Stimulated activated CD4-positive, alpha-beta T cell treated with anti-CD3 and anti-CD28 coated beads, Interleukin-15, amount 100 ng/mL, for 1 hour (primary cell): ENCODE measurements at places on chromosomes 4 and X.

DNA sequence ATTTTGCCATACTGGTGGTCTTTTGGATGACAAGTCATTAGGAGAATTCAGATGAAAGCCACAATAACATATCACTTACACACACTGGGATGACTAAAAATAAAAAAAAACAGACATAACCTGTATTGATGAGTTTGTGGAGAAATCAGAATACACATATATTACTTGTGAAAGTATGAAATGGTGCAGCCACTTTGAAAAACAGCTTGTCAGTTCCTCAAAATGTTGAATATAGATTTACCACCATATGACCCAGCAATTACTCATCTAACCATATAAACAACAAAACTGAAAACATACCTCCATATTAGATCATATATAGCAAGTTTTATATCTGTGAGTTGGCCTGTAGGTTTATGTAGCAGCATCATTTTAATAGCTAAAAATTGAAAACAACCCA, 608.7 kb downstream of the TLL1 start:
- DNase-seq, result no peak

GRCh38 chr4:98068495-98068894, 74.8 kb downstream of the STPG2 start:
- DNase-seq, result no peak

DNA sequence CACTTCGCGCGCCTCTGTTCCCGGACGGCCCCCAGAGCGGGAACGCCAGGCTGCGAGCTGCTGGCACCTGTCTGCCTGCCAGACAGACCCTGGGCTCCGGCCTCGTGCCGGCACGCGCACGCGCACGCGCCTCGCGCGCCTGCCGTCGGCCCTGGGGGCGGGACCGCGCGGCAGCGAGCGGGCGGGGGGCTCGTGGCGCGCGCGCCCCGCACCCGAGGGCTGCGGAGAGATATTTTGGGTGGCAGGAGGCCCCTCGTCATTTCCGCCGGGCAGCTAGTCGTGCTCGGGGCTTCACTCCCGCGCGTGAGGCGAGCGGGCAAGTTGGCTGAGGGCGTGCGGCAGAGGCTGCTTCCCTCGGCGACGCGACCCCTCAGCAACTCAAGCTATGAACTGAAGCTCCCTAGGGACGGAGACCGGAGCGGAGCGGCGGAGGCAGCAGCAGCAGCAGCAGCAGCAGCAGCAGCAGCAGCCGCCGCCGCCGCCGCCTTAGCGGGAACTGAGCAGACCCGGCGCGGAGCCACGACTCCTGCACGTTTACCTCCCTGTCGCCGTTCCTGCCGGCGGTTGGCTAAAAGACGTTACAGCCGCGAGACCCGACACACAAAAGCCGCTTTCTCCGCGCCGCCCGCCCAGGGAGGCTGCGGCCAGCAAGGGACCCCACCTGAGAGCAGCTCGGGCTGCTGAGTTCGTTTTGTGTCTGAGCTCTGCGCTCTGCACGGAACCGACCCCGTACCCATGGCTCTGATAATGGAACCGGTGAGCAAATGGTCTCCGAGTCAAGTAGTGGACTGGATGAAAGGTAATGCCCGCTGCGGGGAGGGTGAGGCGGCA, at the start of gene CNKSR2:
CNKSR2 (plus strand) TSS at position 256 of the 831 bp plus-strand sequence; CDS start at position 736, 480 bp downstream.
- peak; percentile 22 for DNase-seq

DNA sequence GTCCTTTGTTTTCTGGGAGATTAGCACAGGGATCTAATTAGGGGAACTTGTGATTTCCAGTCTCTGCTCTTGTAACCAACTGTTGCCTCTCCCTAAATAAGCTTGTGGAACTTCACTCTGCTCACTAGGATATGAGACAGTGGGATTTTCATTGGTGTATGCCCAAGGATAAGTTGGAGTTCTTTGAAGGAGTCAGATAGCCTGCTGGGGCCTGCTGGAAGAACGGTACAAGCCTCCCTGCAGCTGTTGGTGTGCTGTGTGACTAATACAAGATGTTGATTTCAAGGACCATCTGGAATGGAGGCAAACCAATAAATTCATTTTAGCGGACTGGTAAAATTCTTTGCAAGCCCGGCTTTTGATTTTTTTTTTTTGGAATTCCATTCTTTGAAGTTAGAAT, 167.0 kb downstream of the AASDH start:
- no peak for DNase-seq

GRCh38 chr4:121411151-121411744, 30.4 kb upstream of the QRFPR start:
- no peak for DNase-seq

- no peak for DNase-seq
These were observed 8.0 kb upstream of the ODAPH start for GRCh38 chr4:75547647-75548387.

GRCh38 chrX:38045538-38046096, 39.3 kb downstream of the SYTL5 start:
- no peak for DNase-seq

GRCh38 chrX:123138473-123138872, 45.6 kb upstream of the GRIA3 start:
- DNase-seq, result no peak

DNA sequence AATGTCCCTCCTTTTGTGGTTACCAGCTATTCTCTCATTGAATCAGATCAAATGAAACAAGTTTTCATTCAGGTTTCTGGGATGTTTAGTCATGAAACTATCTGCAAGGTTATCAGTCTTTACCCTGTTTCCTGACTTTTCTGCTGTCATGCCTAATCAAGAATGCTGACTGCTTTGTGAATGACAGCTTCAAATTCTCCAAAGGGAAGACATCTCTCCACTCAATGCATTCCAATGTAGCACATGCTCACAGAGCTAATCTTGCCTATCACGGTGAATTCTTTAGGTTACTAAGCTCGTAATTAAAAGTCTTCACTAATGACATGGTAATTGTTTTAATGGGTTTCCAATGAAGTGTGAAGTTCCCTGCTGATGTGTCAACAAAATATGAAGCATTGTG, 1068.5 kb downstream of the PCDH7 start:
- no peak for DNase-seq

GRCh38 chrX:108442901-108443464, 3.3 kb downstream of the COL4A5 start:
- no peak for DNase-seq

- DNase-seq, result no peak
These were observed 18.1 kb downstream of the TMEM175 start for GRCh38 chr4:950136-951020.

- no peak for DNase-seq
These were observed 58.9 kb downstream of the PLAC1 start for GRCh38 chrX:134599184-134599914.

DNA sequence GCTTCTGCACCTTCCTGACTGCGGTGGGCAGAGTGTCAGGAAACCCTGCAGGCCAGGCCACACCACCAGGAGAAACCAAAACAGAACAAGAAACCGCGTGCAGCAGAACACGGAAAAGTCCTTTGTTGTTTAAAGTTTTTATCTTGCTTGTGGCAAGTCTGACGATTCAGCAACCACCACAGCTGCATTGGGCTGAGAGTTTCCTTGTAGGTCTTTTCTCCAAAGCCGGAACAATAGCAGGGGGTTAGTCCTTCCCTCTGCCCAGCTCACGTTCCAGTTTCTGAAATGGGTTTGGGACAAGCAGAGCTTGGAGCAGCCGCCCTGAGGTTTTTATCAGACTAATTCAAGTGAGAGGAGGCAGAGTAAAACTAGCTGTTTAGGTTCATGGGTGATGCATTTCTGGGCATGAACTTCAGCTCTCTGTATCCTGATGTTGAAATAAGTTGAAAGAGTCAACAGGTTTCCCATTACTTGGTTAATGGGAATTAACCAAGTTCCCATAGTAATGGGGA, 216.9 kb downstream of the PTTG2 start:
- DNase-seq, result no peak

GRCh38 chrX:16202943-16203342, 35.7 kb downstream of the MAGEB17 start:
- DNase-seq, result no peak

DNA sequence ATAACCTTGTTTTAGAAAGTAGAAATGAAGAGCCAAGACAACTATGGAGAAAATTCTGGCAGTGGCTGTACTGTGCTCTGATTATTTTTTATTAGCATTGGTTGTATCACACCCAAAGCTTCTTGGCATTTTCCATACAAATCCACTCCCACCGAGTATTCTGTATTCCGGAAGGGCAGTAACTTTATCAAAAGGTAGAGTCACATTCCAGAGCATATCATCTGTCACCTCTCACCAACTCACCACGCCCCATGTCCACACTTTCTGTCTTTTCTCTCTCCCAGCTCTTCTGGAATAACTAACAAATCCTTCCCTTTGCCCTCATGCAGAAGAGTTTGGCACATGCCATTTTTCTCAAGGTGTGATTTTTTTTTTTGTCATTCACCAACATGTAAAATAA, 52.7 kb downstream of the CORIN start:
- DNase-seq, result no peak

DNA sequence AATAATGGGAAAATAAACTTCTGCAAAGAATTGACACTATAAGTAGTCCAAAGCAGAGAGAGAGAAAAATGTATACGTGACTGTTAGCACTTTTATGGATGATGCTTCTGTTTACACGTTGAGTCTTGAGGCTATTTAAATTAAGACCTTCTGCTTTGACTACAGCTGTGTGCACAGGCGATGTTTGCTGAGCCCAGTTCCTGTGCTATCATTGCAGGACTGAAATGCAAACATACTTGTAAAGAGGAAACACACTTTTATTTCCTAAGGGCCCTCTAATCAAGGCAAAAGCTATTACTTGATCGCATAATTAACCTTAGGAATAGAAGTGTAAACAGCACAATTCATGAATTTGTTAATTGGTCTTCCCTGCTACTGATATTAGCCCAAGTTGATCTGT, 226.9 kb downstream of the FBXW7 start:
- DNase-seq, result no peak

- DNase-seq, result peak; percentile 34
These were observed 17.3 kb downstream of the TBC1D14 start for GRCh38 chr4:6926681-6927478.

- DNase-seq, result no peak
These were observed 86.9 kb upstream of the ADRA2C start for GRCh38 chr4:3679071-3679825.

DNA sequence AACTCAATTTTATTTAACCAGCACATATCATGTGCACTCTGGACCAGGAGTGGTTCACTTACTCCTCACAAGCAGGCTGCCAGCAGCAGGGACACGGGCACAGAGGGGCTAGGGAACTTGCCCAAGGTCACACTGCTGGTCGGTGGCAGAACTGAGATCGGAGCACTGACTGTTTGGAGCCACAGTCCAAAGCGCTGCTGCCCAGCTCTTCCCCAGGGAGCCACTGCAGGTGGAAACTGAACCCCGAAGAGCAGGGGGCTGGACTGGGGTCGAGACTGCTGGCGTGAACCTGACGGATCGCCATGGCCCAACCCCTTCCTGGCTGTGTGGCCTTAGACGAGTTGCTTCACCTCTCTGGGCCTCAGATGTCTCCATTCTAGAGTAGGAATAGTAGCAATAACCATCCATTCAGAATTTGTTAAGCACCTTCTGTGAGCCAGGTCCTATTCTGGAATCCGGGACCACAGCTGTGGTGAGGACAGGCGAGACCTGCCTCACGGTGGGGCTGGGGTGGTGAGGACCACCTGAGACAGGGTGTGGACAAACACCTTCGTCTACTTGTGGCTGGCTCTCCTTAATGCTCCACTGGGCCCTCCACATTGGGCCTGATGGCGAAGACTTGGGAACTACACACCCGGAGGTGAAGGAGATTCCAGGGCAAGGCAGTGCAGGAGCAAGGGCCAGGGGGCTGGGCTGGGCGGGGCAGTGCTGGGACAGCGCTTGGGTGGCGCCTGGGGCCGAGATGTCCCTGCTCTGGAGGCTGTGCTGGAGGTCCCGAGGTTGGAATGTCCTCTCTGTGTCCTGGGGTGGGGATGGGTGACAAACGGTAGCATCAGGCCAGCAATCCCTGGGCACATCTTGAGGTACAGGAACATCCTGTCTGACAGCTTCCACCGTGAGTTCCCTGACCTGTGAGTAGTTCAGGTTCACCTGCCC, 32.0 kb upstream of the KIAA0232 start:
- DNase-seq, result no peak

DNA sequence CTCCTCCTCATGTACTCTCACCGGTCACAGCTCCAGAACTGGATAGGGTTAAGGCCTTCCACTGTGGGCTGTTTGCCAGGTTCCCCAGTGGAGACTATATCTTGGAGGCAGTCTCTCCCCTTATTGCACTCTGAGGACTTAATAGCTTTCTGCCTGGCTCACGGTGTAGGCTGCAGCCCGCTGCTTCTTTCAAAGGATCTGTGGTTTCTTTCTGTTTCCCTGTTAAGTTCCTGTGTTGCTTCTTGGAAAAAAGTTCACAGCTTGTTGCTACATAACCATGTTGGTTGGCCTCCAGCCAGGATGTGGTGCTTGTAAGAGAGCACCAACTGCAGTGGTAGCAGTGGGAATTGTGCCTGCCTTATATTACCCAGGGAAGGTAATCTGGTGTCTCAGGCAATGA, 24.9 kb upstream of the ZDHHC15 start:
- DNase-seq, result no peak

GRCh38 chr4:76238236-76238635, 13.3 kb upstream of the FAM47E start:
- DNase-seq, result no peak

DNA sequence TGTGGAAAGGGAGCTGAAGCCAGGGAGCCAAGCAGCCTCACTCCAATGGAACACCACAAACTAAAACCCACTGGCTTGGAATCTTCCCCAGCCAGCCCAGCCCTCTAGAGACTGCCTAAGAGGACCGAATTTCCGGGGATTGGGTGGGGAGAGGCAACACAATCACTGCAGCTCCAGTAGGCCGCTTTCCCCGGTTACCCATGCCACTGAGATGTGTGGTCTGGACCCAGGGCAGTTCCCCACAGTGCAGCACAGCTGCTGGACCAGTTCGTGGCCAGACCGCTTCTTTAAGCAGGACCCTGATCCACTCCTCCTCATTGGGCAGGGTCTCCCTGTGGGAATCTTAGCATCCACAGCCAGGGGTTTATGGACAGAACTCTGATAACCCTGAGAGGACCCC, 91.9 kb upstream of the PAGE3 start:
- DNase-seq, result no peak

DNA sequence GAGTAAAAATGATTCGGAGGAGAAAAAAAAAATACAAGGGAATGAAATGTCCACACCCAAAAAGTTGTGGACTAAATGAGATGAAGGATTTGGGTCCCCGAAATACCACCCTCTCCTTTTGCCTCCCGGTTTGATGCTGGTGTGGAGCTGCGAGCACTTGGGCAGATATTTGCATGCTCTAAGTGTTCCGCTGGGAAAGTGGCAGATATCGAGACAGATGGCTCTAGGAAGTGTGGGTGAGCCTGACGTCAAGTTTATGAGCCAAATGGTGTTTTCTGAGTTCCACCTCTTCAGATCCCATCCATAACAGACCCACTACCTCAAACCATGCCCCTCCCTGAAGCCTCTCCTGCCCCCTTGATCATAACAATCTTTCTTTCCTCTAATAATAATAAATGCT, 228.6 kb downstream of the QDPR start:
- DNase-seq, result no peak

- no peak for DNase-seq
These were observed 351.9 kb downstream of the BCOR start for GRCh38 chrX:39745818-39746217.

DNA sequence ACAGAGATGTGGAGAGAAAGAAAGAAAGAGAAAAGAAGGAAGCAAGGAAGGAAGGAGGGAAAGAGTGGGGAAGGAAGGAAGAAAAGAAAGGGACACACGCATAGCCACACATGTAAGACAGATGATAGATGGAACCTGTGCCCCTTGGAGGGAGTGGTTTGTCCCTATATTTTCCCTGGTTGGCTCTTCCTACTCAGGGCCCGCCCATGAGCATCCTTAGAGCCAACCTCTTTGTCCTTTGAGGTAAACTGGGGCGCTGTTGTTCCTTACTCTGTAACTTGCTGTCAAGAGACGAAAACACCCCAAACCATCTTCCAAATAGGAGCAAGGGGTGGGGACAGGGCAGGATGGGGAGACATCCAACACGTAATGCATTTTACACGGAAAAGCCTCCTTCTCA, 220.9 kb downstream of the MAML3 start:
- no peak for DNase-seq
